ENCODE measurements at places on chromosomes 6 and 20. TPM values are rescaled to one million over a fixed set of nuclear protein-coding genes. Genes with fewer than 3 reads are reported as not detected.
A peak's percentile ranks its signal among the peaks of the same experiment; 100 is the strongest.

- no peak for DNase-seq
Measured at GRCh38 chr6:101001012-101001411, 119.9 kb upstream of the ASCC3 start.

- DNase-seq = no peak
Measured at GRCh38 chr6:75492386-75493153, 1.0 kb downstream of the FILIP1 start.

- DNase-seq = no peak
Measured at GRCh38 chr20:60838297-60838696, 413.8 kb upstream of the CDH4 start.

COL21A1 gene
- 79.8 TPM for total RNA-seq

- DNase-seq = no peak
Measured at GRCh38 chr6:90819483-90819882, 232.6 kb upstream of the MAP3K7 start.

PARD6B gene
- 9.3 TPM for total RNA-seq

VGLL2 gene
- 2.8 TPM for total RNA-seq

NRN1 gene
- total RNA-seq = 19.7 TPM

SPATS1 gene
- total RNA-seq = not detected

DNA sequence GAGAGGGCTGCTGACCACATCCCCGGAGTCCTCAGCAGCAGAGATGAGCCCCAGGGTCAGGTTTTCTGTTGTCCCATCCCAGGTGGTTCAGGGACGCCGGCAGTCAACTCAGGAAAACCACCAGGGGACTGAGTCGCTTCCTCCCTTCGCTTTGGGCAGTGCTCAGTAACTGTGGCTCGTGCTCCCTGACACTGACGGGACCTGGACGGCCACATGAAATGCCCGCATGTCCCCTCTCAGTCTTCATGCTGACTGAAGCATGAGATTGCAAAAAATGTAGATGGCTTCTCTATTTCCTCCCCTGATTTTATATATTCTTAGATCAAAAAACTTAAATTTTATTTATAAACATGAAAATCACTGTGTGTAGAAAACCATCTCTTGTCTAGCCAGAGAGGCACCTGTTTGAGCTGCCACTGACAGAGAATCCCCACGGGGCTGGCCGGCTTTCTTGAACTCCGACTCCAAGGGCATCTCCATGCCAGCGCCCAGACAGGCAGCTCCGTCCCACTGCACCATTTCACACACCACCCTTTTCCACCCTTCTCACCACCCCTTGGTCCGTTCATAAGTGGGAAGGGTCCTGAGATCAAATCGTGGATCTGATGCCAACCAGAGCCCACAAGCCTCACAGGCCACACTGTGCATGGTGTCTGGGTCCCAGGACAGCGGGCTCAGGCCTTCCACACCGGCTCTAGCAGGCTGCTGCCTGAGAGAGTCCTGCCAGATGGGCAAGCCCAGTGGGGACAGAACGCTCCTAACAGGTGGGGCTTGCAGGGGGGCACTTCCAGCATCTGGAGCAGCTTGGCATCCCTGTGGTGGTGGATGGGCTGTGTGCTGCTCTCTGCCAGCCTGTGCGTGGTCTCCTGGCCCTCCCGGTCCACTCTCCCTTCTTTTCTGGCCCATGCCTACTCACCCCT is 98.2 kb downstream of the SMOC2 start:
- no peak for DNase-seq

DNA sequence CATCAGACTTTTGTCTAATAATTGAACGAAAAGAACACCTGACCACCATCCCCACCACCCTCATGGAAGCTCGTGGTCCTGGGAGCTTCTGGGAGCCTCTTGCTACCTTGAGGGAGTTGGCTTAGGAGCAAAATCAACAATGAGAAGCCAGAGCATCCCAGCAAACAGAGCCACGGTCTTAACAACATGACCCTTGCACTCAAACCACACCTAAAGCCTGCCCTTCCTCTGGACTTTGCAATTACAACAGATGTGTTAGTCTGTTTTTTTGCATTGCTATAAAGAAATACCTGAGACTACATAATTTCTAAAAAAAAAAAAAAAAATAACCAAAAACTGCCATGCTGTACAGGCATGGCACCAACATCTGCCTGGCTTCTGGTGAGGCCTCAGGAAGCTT is 9.5 kb upstream of the RBM24 start:
- DNase-seq = no peak

DNA sequence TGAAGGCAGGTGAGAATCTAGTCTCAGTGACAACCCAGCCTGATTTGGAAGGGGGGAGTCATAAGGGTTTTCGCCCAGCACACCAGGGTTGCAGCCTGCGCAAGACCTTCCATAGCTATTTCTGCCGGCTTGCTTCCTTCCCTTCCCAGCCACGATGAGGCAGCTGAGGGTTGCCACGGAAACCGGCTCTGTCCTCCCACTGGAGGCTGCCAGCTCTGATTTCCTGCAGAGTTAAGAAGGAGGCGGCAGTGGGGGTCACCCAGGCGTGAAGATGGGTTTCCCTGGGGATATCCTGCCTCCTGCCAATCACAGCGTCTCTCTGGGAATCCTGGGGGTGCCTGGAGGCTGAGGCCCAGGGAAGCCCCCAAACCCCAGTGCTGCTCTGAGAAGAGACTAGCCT is 23.1 kb upstream of the KCNB1 start:
- DNase-seq = no peak

DNA sequence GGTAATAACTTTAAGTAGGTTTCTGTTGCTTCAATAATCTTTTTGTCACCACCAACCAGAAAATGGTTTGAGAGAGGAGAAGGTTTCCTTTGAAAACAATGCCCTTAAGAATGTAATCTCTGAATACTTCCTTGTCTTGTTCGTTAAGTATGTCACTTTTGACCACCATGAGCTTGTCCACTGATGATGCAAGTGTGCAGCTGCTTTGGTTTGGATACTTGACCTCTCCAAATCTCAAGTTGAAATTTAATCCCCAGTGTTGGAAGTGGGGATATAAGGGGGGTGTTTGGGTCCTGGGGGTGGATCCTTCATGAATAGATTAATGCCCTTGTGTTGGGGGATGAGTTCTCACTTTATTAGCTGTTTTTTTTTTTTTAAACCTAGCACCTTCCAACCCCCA is 985.4 kb downstream of the EPHA7 start:
- no peak for DNase-seq

PRKN gene
- 5.2 TPM for total RNA-seq

MMP24 gene
- total RNA-seq = 0.39 TPM

INSM1 gene
- not detected for total RNA-seq

GRCh38 chr6:37819802-37820717 is 533 bp downstream of the ZFAND3 start:
- peak; percentile 48 for DNase-seq

RNF144B gene
- total RNA-seq = 24.4 TPM

POU5F1 gene
- 0.69 TPM for total RNA-seq

NOX3 gene
- total RNA-seq = not detected

GPR6 gene
- not detected for total RNA-seq

DNA sequence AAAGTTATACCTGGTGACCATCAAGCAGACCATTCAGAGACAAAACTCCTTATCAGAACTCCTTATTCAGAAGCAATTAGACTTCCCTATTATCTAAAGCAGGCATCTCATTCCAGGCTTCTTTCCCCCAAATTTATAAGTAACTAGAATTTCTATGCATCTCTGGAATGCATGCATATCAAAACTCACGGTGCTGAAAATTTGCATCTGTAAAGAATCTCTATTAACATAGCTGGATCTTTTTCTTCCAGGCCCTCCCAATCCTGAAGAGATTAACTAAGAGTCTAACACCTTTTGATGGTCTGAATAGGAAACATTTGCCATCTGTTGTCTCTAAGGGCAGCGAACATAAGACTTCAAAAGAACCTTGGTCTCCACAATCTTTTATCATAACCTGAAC is 22.8 kb upstream of the SLC52A3 start:
- no peak for DNase-seq

DNA sequence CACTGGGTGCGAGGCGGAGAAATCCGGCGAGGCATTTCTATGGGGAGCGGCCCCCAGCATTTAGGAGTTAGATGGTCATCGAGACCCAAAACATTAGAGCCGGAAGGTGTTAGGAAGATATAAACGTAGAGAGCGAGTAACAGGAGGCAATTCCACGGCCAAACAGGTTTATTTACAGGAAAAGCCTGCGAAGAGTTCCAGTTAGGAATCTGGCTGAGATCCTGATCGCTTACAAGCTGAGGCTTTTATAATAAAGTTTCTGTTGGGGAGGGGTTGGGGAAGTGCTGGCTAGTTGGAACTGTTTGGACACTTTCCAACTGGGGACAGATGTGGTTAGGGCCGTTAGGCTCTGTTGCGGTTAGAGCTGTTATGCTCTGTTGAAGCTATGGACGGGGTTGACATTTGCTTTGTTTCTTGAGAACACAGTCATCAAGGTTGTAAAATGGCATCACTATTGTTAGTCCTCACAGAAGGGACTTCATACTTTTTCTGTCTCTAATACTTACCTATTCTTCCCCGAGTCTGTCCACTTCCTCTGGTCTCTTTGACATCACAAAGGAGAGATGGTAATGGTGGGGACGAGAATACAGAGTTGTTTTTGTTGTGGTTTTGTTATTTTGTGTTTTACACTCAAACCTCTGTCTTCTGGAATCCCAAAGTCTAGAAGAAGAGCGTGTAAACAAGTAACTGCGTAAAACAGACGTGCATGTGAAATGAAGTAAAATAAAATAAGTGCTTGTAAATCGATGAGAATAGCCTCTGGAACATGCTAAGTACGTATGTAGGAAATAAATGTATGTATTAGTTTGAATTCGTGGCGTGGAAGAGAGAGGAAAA is 554 bp upstream of the ZSCAN31 start:
- peak; percentile 78 for DNase-seq
